ENCODE measurements at places on chromosomes 1 and 21. TPM values are rescaled to one million over a fixed set of nuclear protein-coding genes. Genes with fewer than 3 reads are reported as not detected.

NEGR1 gene
- 15.3 TPM for total RNA-seq

CNKSR1 gene
- 0.22 TPM for total RNA-seq

DNAJC28 gene
- total RNA-seq: 0.86 TPM

STUM gene
- total RNA-seq: not detected

Measured in placental pericyte (primary cell).